ENCODE measurements at places on chromosomes 7 and 10. TPM values are rescaled to one million over a fixed set of nuclear protein-coding genes. Genes with fewer than 3 reads are reported as not detected.

DNA sequence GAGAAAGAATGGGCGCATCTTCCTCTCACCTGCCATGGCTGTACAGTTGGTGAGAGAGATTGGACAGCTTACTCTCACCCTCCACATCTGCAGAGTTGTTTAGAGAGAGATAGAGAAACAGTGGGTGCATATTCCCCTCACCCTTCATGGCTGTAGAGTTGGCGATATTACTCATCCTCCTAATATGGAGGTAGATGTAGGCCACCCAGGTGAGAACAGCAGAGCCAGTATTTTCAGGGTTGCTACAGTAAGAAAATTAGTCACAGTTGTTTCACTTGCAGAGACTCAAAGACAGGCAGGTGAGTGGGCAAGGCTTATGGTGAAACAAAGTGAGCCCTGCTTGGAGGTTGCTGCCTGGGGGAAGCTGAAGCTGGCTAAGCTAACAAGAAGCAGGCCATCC lies 65.0 kb upstream of the PFKP start:
- DNase-seq = no peak

DNA sequence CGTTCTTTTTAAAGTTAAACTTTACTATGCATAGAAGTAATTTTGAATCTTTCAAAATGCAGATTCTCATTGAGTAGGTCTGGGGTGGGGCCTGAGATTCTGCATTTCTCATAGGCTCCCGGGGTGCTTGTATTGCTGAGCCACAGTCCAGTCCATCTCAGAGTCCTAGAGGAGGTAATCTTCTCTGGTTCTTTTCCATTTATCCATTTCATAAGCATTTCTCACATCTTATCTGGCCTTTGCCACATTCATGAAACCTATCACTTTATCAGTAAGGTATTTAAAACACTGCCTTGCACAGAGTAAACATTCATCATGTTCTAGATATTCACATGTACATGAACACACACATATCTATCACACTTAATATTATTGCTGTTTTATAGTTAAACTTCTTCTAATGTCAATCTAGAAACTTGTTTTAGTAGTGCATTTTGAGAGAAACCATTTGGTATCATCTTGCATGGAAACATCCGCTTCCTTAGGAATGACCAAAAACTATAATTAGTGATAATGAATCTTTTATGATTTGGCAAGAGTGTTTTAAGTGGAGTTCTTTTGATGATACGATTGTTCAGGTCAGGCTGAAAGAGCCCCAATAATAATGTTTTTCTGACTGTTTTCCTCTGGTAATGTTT lies 12.0 kb downstream of the GNAI1 start:
- peak; percentile 64 for DNase-seq

Gene WDFY4
- 5.1 TPM for polyA plus RNA-seq

DNA sequence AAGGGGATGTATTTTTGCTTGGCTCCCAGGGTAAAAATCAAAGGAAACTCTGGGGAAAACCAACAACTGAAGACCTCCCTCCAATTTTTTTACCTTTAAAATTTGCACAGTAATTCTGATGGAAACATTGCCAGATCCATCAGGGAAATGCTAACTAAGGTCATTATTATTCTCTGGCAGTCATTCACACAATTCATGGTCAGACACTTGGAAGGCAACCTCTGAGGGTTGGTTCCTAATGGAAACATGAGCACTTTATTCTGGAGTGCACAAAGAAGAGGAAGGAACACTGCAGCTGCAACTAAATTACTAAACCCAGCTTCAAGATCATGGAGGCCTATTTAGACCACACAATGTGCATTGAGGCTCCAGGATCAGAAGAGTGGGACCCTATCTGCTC lies 34.2 kb downstream of the SRI start:
- no peak for DNase-seq

DNA sequence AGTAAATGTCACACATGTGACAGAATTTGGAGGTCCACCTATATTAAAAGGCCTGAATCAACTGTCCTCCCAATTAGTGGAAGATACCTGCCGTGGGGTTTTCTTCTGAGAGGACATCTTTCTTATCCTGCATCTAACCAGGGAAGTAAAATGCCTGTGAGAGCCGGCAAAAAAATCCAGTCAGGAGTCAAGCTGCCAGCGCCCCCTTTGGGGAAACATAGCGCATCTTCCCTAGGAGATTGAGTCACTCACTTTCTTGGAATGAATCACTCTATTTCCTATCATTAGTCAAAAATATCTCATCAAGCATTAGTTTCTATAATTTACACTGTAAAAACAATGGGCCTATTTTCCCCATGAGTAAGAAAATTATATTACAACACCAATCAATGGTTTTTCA lies 66.4 kb upstream of the ANK3 start:
- no peak for DNase-seq

GRCh38 chr7:37660614-37661013 lies 23.0 kb upstream of the GPR141 start:
- DNase-seq = no peak

Gene HOXA1
- polyA plus RNA-seq = 2.2 TPM

GRCh38 chr7:30245913-30246312 lies 38.5 kb upstream of the ZNRF2 start:
- no peak for DNase-seq

Gene ANKRD22
- 0.70 TPM for polyA plus RNA-seq

GRCh38 chr10:30625080-30625479 lies 4.5 kb downstream of the LYZL2 start:
- no peak for DNase-seq

GRCh38 chr10:20901110-20901509 lies 4.0 kb upstream of the NEBL start:
- DNase-seq = no peak

DNA sequence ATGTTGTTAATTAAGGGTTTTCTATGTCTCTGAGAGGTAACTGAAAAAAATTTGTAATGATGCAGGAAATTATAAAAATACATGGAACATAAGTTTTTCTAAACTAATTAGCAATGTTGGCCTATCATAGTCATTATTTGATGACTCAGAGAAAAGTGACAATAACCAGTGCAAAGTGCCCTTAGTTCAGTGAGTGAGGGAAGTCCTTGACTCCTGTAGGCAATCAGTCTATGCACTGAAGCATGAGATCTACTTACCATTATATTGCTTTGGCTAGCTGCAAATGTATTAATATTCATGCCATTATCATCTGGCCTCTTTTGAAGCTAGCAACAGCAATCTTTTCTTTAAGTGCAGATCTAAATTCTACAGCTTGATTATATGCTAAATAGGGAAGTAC lies 40.6 kb downstream of the CCDC172 start:
- no peak for DNase-seq

Gene KLF14
- polyA plus RNA-seq = 0.10 TPM

GRCh38 chr7:129535896-129536295 lies 33.6 kb downstream of the SMKR1 start:
- no peak for DNase-seq

Gene PNLIP
- polyA plus RNA-seq = not detected

Gene ZNF853
- 11.6 TPM for polyA plus RNA-seq

Gene GPRIN2
- 5.8 TPM for polyA plus RNA-seq

GRCh38 chr7:130353196-130353595 lies 8.6 kb downstream of the CPA5 start:
- no peak for DNase-seq

Gene HTR7
- 0.28 TPM for polyA plus RNA-seq

DNA sequence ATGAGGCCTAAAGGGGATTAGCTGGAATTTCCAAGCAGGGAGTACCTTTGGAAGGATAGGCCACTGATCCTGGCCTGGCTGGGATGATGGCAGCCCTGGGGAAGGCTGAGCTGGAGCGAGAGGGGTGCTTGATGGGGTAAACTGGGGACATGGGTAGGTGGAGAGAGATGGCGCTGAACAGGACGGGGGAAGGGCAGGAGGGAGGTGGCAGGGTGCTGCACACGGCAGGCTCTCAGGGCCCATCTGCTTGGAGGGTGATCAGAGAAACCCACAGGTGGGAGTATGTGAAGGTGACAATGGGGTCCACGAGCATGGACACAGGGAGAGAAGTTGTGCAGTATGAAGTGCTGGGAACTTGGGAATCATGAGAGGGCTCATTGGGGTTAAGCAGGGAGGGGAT lies 10.3 kb downstream of the MAT1A start:
- DNase-seq = no peak

Gene OR2A12
- polyA plus RNA-seq = 0.03 TPM

DNA sequence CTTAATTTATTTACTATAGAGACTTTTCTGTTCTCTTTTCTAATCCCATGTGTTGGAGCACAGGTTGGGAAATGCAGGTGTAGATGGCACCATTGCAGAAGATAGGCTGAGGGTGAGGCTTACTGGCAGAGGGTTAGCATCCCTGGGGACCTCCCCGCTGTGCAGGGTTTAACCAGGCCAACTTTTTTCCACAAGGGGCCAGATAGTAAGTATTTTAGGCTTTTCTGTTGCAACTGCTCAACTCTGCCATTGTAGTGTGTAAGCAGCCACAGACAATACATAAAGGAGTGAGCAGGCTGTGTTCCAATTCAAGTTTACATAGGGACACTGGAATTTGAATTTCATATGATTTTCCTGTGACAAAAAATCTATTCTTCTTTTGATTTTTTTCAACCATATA lies 34.6 kb upstream of the AOAH start:
- no peak for DNase-seq

DNA sequence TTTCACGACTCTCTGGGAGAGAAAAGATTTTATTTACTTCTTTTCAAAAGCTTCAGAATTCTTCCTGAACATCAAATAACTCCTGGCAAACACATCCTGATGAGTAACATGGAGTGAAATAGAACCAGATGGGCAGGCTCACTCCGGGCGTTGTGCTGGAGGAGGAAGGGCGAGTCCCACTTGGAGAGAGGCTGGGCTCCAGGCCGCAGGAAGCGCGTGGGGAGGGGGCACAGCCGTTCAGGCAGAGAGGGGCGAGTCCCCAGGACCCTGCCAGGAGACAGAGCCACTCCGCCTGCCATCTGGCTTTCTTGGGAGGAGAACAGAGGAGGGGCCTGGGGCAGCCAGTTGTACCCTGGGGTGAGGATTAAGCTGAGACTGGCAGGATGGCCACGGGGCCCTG lies 265.9 kb upstream of the ZMIZ1 start:
- peak; percentile 55 for DNase-seq

DNA sequence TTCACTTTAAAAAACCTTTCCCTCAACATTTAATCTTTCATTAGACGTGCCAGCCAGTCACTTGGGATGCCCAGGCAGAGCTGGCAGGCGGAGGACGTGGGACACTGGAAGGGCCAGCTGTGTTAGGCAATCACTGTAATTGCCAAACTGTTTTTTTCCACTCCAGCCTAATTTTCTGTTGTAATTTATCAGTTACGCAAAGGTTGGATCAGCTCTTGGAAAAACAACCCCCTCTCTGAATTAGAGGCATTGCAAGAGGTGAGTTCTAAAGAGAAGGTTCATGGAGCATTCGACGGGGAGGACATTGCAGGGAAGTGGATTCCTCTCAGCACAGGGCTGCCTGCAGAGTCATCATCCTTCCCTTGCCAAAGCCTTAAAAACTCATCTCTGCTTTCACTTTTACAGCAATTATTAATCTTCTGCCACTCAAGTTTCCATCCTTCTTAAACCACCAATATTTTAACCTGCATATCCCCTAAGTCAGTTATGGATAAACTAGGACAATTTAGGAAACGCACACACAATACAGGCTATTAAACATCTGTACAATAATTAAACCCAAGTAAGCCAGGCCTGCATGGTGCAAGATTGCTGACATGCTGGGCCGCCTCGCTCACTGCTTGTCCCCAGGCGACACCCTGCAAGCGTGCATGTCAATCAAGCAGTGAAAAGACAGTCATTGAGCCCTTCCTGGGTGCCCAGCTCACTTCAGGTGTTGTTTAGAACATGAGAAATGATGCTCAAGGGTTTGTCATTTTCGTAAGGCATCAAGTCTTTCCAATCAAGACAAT lies 272.3 kb upstream of the RNF32 start:
- DNase-seq = no peak

Gene MYOF
- polyA plus RNA-seq = 62.9 TPM

Gene SLC16A9
- polyA plus RNA-seq = 56.2 TPM

Data from right lung (tissue), 10 donors.